ENCODE measurements at places on chromosomes 5 and 9. TPM values are rescaled to one million over a fixed set of nuclear protein-coding genes. Genes with fewer than 3 reads are reported as not detected.

DNA sequence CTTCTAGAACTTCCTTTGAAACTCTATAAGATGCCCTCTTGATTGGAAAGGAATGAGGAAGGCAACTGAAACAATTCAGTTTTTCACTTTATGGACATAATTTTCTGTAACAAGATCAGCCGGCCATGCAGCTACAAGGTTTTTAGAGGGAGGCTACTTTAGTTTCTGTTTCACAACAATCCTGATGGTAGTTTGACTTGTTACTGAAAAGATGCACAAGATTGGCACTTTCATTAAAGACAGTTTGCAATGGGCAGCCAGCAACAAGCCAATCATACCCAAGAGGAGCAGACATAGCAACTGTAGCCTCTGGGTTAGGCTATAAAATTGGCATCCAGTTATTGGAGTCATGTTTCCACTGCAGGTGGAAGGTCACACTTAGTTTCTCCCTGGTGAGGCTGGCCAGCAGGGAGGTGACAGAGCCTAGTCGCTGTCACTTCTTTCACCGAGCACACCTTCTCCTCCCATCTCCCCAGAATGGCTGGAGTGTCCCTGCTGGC lies 74.3 kb upstream of the TGFBR1 start:
- no peak overlapping the region for H3K4me3 ChIP-seq
- no peaks in the 10 kb centered on the region for H3K36me3 ChIP-seq
- H3K27me3 ChIP-seq = no peaks in the 10 kb centered on the region
- H3K4me1 ChIP-seq = peaks cover 20% of the 10 kb centered on the region
- DNase-seq = no peak

- H3K27ac ChIP-seq = peak overlapping the region; percentile 97
- peaks cover 12% of the 10 kb centered on the region for H3K36me3 ChIP-seq
- H3K4me3 ChIP-seq = peak overlapping the region; percentile 76
Measured at GRCh38 chr5:131250751-131251475, 12.9 kb upstream of the CDC42SE2 start.

- no peak for DNase-seq
- H3K4me3 ChIP-seq = peak within 1 kb of the TSS; percentile 19
- no peaks in the 10 kb centered on the region for H3K27me3 ChIP-seq
- peaks cover 25% of the 10 kb centered on the region for H3K36me3 ChIP-seq
- peaks cover 32% of the 10 kb centered on the region for H3K4me1 ChIP-seq
- peak within 1 kb of the TSS; percentile 47 for H3K27ac ChIP-seq
Measured at GRCh38 chr5:62578540-62578939, at the start of gene LRRC70. Gene LRRC70, plus strand, starts transcription at chr5:62578819. Its CDS starts 620 bp downstream, at chr5:62579439.

GRCh38 chr9:84780385-84780784 lies 110.9 kb downstream of the NTRK2 start:
- no peak overlapping the region for H3K4me3 ChIP-seq
- no peaks in the 10 kb centered on the region for H3K36me3 ChIP-seq
- H3K27ac ChIP-seq = no peak overlapping the region
- no peaks in the 10 kb centered on the region for H3K4me1 ChIP-seq

- no peak overlapping the region for H3K4me3 ChIP-seq
Measured at GRCh38 chr5:168153876-168154270, 137.6 kb upstream of the WWC1 start.

DNA sequence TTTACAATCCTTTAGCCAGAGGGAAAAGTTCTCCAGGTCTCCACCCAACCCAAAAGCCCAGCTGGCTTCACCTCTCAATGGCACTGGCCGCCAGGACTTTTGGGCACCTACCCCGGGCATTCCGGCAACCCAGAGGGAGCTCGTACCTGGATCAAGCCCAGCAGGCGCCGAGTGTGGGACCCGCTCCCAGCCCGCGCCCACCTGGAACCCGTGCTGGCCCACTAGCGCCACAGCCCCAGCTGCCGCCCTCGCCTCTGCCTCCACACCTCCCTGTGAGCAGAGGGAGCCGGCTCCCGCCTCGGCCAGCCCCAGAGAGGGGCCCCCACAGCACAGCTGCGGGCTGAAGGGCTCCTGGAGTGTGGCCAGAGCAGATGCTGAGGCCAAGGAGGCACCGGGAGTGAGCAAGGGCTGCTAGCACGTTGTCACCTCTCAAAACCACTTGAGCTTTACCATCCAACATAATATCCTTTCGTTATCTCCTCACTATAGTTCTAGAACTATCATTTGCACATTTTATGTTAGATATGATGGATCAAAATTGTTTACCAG lies 69.7 kb downstream of the GCNT1 start:
- no peaks in the 10 kb centered on the region for H3K36me3 ChIP-seq
- no peak for DNase-seq
- no peak overlapping the region for H3K27ac ChIP-seq
- no peak overlapping the region for H3K4me3 ChIP-seq
- H3K27me3 ChIP-seq = no peaks in the 10 kb centered on the region

DNA sequence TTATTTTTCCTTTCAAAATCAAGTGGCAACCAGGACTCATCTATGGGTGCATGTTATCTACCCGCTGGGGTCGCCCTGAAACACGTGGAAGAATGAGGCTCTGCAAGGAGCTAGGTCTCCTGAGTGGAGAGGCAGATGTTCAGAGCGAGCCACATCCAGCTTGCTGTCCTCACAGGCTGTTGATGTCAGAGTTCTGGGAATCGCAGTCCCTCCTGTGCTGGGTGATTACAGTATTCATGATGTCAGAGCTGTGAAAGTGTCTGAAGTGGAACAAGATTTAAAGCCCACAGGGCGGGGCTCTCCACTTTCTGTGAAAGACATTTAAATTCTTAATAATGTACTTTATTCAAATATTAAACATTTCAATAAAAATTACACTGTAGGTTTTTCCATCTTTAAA lies 24.4 kb upstream of the LMX1B start:
- H3K4me3 ChIP-seq = no peak overlapping the region
- no peak overlapping the region for H3K27ac ChIP-seq
- no peak for DNase-seq
- H3K36me3 ChIP-seq = no peaks in the 10 kb centered on the region
- H3K27me3 ChIP-seq = peaks cover 65% of the 10 kb centered on the region

DNA sequence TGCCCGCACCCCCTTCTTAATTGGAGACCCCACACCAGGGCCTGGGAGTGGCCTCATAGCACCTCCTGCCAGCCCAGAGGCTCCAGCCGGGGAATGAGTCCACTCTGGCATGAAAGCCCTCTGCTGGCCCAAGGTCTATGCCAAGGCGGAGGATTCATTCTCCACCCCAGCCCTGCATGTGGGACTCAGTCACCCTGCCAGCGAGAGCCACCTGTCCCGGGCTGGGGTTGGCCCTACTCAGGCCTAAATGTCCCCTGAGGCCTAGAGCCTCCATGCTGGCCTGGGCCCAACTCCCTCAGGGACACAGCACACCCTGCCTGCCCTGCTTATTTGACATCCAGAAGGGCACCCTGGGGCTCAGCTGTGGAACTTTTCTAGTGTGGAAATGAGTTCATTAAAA lies 1.0 kb upstream of the RAPGEF1 start:
- DNase-seq = no peak
- peaks cover 16% of the 10 kb centered on the region for H3K36me3 ChIP-seq
- H3K4me3 ChIP-seq = peak overlapping the region; percentile 65
- H3K27ac ChIP-seq = peak overlapping the region; percentile 55
- H3K4me1 ChIP-seq = peaks cover 55% of the 10 kb centered on the region

GRCh38 chr5:172175263-172175719 lies 12.7 kb downstream of the STK10 start:
- H3K36me3 ChIP-seq = peaks cover 60% of the 10 kb centered on the region
- peak overlapping the region; percentile 92 for H3K27ac ChIP-seq
- H3K27me3 ChIP-seq = peaks cover 5% of the 10 kb centered on the region

DNA sequence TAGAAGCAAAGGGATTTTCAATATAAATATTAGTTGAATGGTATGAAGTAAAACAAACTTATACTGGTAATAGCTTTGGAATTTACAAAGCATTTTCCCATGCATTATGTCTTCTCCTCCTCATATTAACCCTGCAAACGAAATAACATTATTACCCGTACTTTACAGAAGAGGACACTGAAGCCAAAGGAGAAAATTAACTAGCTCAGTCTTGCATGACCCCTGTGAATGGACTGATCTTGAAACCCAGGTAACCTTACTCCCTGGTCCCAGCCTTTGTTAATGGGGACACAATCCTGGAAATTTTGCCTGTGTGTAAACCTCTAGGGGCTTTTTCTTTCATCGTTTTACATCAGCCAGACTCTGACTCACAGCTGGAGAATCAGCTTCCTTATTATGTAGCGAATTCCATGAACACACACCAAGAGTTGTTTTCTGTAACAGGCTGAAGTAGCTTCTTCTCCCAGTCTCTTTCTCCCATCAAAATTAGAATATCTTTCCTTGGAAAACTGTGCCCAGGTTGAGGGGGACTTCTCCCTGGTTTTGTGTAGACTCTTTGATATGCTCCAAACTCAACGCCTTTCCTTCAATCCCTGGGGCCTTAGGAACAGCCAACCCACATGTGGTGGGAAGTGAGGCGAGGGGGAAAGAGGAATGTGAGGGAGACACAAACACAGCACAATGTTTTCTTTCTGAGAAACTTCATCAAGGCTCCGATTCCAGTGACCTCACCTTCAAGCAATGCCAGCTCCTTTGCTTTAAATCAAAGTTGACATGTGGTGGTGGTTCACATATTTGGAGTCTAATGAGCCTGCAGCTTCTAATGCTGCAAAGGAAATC lies 480.9 kb upstream of the PAPPA start:
- H3K4me3 ChIP-seq = no peak overlapping the region
- no peak for DNase-seq
- H3K27ac ChIP-seq = no peak overlapping the region
- no peaks in the 10 kb centered on the region for H3K4me1 ChIP-seq
- H3K27me3 ChIP-seq = no peaks in the 10 kb centered on the region

GRCh38 chr5:34526682-34527305 lies 129.3 kb upstream of the RAI14 start:
- no peaks in the 10 kb centered on the region for H3K27me3 ChIP-seq
- no peak overlapping the region for H3K4me3 ChIP-seq
- DNase-seq = no peak
- H3K4me1 ChIP-seq = peaks cover 2% of the 10 kb centered on the region
- no peak overlapping the region for H3K27ac ChIP-seq

DNA sequence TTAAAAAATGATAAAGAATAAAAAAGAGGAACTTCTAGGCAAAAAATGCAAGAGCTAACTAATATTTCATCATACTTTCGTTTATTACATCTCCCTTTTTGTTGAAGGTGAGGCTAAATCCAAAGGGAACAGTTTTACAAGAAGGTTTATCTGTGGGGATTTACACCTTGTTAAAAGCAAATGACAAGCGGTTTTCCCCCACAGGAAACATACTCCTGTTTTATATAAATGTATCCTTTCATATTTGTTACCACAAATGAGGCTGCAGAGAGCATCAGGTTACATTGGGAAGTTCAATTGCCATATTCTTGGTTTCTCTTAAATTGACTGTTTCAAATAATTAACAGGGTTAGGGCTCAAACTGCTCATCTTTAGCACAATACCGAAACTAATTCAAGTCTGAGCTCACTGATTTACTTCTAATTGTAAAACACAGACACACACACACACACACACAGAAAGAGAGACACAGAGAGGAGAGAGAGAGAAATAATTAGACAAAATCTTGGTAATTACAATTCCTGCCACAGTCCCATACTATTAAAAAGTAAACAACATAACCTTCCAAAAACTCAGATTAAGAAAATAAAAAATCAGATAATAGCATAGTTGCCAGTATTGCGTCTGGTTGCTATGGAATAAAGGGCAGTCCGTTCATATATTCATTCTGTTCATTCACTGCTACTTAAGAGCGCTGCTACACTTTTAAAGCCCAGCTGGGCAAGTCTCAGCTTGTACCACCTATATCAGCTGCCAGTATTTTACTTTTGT lies 17.1 kb downstream of the RFX3 start:
- no peak for DNase-seq
- H3K27ac ChIP-seq = peak overlapping the region; percentile 86
- peaks cover 48% of the 10 kb centered on the region for H3K4me1 ChIP-seq

DNA sequence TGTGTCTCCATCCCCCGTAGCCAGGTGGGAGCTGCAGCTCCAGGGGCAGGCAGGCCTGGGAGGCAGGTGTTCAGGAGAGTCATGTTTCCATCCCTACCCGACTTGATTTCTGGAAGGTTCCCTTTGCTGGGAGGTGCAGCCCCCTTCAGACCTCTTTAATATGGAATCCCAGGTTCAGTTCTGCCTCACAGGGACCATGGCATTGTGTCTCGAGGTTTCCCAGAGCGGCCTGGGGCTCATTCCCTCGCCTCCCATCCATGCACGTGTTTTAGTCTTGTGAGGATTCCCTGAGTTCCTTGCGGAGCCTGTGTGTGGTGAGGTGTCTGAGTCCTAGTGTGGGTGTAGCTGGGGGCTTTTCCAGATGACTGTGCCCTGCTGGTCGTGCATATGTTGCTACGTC lies 16.5 kb upstream of the AHRR start:
- DNase-seq = no peak
- H3K4me1 ChIP-seq = peaks cover 14% of the 10 kb centered on the region
- H3K36me3 ChIP-seq = no peaks in the 10 kb centered on the region
- H3K27me3 ChIP-seq = no peaks in the 10 kb centered on the region
- H3K4me3 ChIP-seq = no peak overlapping the region

DNA sequence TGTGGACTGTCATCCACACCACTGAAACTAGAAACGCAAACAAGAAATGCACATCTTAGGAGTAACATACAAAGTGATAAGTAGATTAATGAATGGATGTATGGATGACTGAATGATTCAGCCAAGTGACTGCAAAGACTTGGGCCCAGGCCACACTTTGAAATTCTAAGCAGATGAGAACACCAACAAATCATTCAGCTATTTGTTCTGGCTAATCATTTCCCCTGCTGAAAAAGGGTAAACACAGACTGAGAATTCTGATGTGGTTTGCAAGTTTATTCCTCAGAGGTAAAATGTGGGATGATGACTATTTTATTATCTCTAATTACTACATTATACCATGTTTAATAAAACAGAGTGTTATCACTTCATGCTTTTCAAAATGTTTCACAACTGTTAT lies 163.2 kb upstream of the ADAMTS16 start:
- H3K27me3 ChIP-seq = no peaks in the 10 kb centered on the region
- H3K4me3 ChIP-seq = no peak overlapping the region
- no peaks in the 10 kb centered on the region for H3K4me1 ChIP-seq
- H3K27ac ChIP-seq = no peak overlapping the region
- no peak for DNase-seq

DNA sequence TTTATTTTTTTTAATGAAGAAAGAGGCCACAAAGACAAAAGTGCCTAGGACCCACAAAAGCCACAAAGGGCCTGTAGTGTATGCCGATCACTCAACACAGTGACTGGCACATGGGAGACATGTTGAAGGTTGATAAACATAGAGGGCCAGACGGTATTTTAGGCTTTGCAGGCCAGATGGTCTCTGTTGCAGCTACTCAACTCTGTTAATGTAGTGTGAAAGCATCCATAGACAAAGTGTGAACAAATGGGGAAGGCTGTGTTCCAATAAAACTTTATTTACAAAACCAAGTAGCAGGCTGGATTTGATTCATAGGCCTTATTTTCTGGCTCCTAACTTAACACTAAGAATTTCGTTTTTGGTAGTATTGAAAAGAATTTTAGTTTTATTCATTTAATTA lies 139.9 kb downstream of the SGCD start:
- H3K27ac ChIP-seq = no peak overlapping the region
- no peak for DNase-seq
- H3K4me1 ChIP-seq = no peaks in the 10 kb centered on the region
- no peaks in the 10 kb centered on the region for H3K36me3 ChIP-seq

- H3K27ac ChIP-seq = no peak overlapping the region
- no peak for DNase-seq
- no peaks in the 10 kb centered on the region for H3K4me1 ChIP-seq
- no peaks in the 10 kb centered on the region for H3K27me3 ChIP-seq
- H3K4me3 ChIP-seq = no peak overlapping the region
Measured at GRCh38 chr9:133862585-133863256, 124.6 kb upstream of the SARDH start.

Gene CCL21
- not detected for total RNA-seq

Gene SKP1
- 260 TPM for total RNA-seq

Gene IL3
- 0.49 TPM for total RNA-seq

Gene PCDHA8
- total RNA-seq = not detected

Gene IFNA7
- not detected for total RNA-seq

Gene SELENOP
- total RNA-seq = not detected

Gene SV2C
- not detected for total RNA-seq

Gene CSF2
- 103 TPM for total RNA-seq

Data from activated naive CD8-positive, alpha-beta T cell treated with anti-CD3 and anti-CD28 coated beads for 36 hours (primary cell).